HEK293T (cell line): ENCODE measurements at places on chromosomes 13 and 19.

GRCh38 chr13:39016787-39017186 is 21.1 kb downstream of the PROSER1 start:
- DNase-seq: peak; percentile 43

GRCh38 chr13:46288570-46289259 is 77.0 kb downstream of the LRRC63 start:
- DNase-seq: peak; percentile 49

DNA sequence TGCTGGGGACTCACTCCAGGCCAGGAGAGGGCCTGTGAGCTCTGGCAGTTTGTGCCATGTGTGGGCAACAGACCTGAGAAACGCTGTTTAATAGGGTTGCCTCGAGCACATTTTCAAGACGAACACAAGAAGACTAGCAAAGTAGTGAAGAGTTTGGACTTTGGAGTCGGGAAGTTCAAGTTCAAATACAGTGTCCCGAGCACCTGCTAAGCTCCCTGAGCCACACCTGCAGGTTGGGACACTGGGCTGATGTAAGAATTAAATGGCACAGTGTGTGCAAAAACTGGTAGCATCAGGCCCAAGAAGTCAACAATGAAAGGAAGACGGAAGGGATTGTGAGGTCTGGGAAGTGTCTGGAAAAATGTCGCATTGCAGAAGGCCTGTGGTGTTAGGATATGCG is 112.8 kb upstream of the PABPC3 start:
- no peak for DNase-seq

DNA sequence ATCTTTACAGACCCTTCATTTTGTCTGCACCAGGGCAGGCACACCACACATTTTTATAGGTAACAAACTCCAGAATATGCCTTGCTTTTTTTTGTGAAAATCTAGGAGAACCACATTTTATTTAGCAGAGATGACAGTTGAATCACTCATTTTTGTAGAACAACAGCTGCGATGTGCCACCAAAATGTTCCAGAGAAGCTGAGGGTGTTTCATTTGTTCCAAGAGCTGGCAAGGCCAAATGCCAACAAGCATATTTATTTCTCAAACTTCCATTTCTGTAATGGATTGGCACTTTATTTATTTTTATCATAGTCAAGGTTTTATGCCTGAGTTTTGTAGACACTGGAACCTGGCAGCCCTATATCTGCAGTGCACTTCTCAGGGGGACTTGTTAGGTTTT is 10.4 kb downstream of the OLFM4 start:
- no peak for DNase-seq

GRCh38 chr19:33662391-33663092 is 40.8 kb downstream of the CHST8 start:
- DNase-seq: no peak

DNA sequence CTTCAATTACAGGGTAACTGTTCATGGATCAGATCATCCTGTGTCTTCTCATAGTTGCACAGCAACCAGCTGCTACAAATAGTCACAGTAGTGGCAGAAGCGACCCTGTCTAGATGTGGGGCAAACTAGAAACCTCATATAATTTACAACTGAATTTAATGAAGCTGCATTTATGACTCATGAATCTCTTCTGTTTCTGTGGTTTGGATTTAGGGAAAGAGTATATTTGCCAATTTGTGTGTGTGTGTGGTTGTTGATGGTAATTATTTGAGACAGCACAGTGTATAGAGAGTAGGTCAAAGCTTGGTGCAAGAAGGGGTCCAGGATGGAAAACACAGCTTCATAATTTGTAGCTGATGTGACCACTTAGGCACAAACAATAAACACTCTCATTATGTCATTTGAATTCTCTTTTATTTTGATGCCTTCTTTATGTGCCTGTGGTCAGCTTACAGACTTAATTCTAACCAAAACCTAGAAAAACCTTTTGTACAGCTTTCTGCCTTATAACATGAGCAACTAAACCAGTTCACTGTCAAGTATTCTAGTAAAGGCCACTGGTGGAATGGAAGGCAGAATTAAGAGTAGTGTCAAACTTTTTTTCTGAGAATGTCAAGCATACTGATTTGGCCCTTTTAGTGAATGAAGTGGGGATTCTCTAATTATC is 218.1 kb downstream of the TBC1D4 start:
- DNase-seq: no peak

- DNase-seq: no peak
Observed at GRCh38 chr19:42397263-42398166, 7.4 kb upstream of the CNFN start.

- no peak for DNase-seq
Observed at GRCh38 chr13:24203811-24204210, 43.3 kb downstream of the SPATA13 start.

- no peak for DNase-seq
Observed at GRCh38 chr13:109154546-109154945, 525.1 kb downstream of the MYO16 start.

GRCh38 chr13:94780421-94780820 is 68.1 kb upstream of the SOX21 start:
- DNase-seq: no peak

DNA sequence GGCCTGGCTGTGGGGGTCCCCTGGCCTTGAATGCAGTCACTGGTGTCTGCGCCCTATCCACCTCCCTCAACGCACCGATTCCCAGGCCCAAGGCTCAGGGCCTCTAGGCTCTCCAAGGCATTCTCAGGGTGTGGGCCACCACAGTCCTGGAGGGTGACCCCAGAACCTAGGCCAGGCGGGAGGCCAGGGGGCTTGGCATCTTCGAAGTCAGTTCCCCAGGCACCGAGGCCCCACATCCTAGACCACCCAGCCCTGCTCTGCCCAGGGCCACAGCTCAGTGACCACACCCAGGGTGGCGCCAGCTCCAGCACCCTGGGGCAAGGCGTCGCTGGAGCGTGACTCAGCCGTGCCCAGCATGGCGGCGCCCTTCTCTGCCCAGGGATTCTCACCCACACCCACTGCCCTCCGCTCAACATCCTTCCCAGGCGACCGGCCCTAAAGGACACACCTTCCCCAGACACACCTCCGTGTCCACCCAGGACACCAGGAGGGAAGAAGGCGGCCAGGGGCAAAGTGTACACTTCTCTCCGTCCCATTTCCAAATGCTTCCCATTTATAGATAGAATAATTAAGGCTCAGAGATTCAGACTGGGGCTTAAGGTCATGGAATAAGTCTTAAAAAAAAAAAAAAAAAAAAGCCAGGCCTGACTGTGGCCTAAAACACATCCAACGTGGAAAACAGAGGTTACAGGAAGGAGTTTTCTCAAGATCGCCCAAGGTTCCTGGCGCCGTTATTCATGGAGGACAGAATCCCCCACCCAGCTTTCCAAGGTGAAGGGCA is 36.4 kb upstream of the NANOS3 start:
- no peak for DNase-seq

GRCh38 chr19:351976-352625 is 7.5 kb upstream of the MIER2 start:
- DNase-seq: no peak

DNA sequence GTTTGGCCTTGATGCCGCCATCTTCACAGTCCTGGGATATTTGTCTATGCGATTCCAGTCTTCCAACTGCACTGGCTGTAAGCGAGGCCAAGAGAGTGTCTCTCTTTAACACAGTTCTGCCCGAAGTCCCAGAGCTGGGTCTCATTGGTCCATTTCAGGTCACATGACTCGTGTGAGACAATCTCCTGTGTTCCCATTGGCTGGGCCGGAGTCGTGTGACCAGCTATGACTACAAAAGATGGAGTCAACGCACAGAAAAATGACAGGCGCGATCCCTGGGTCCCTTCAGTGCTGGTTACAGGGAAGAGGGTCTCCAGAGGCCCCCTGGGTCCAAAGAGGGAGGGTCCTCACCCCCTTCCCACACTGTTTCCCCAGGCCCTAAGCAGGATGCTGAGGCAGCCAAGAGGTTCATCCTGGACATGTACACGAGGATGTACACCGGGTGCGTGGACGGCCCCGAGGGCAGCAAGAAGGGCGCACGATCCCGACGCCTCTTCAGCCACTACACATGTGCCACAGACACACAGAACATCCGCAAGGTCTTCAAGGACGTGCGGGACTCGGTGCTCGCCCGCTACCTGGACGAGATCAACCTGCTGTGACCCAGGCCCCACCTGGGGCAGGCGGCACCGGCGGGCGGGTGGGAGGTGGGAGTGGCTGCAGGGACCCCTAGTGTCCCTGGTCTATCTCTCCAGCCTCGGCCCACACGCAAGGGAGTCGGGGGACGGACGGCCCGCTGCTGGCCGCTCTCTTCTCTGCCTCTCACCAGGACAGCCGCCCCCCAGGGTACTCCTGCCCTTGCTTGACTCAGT is 15.9 kb upstream of the S1PR4 start:
- no peak for DNase-seq

- DNase-seq: peak; percentile 79
Observed at GRCh38 chr19:461721-462551, 1.1 kb upstream of the SHC2 start.

- DNase-seq: no peak
Observed at GRCh38 chr19:7986321-7987113, 18.9 kb downstream of the ELAVL1 start.

- no peak for DNase-seq
Observed at GRCh38 chr13:94880463-94880862, 168.1 kb upstream of the SOX21 start.

DNA sequence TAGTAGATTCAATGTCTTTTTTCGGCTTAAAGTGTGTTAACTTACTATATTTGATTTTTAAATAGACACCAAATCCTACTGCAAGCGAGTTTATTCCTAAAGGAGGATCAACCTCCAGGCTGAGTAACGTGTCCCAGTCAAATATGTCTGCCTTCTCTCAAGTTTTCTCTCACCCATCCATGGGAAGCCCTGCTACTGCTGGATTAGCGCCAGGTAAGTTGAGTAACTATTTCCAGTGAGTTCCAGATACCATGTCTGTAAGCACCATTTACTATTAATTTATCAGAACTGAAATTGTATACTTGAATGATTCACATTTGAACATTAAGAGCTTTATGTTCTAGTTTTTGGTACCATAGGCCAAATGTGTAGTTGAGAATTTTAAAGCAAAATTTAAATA is 81.8 kb downstream of the PAN3 start:
- no peak for DNase-seq

GRCh38 chr13:35987572-35988513 is 143.3 kb downstream of the DCLK1 start:
- no peak for DNase-seq

DNA sequence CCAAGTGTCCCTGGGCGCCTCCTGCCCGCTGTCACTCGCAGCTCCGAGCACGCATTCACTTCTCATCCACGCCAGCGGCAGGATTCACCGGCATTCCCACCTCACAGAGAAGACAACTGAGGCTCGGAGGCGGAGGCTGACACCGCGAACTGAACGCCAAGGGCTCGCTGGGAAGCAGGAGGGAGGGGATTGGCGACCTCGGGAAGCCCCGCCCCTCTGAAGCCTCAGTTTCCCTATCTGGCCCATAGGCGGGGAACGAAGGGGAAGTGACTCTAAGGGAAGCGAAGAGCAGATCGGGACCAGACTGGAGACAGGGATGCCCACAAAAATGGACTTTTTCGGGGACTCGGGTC is 256 bp downstream of the MICOS13 start:
- no peak for DNase-seq

- DNase-seq: no peak
Observed at GRCh38 chr13:45367358-45367757, 26.4 kb upstream of the TPT1 start.

DNA sequence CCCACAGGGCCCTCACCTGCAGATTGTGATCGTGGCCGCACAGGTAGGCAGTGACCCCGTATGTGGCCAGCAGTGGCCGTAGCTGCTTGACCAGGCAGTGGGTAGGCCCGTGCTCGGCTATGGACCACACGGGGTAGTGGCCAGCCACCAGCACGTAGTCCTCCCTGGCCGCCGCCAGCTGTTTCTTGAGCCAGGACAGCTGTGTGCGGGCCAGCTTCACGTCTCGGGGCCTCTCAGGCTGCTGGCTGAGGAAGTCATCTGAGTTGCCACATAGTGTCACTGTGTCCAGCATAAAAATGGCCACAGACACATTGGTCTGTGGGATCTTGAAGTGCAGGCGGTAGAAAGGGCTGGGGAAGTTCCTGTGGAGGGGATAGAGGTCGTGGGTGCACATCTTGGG is 1.2 kb downstream of the ACP5 start:
- DNase-seq: no peak

DNA sequence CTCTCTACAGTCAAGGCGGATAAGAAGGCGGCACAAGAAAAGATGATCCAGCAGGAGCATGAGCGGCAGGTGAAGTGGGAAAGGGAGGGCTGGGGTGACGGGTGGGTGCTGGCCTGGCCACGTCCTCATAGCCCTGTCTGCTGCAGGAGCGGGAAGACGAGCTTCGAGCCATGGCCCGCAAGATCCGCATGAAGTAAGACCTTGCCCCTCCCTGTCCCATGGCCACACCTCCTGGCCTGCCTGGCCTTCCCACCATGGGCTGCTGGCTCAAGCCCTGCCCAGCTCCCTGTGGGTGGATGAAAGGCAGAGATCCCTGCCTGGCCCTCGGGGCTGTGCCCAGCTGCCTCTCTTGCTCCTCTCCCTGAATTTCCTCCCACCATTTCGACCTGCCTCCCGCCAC is 7.2 kb downstream of the ZNF296 start:
- no peak for DNase-seq

DNA sequence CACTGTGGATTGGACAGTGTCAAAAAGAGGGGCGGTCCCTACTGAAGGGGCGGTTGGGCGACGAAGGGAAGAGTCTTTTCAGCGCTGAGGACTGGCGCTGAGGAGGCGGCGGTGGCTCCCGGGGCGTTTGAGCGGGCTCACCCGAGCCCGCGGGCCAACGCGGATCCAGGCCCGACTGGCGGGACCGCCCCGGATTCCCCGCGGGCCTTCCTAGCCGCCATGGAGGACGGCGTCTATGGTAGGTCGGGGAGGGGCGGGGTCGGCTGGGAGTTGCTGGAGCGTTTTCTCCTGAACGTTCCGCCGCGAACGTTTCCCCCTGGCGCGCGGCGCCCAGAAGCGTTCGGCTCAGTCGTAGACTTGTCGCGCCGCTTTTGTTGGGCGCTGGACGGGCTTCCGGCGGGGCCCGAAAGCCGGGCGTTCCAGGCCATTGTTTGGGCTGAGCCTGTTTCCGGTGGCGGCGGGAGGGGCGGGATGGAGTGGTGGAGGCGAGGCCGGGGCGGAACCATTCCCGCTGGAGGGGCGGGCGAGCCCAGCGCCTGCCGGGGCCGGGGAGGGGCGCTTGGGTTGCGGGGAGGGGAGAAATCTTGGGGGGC is at the start of gene CYTH2:
Gene CYTH2, plus strand, starts transcription at position 81 of the 593 bp plus-strand sequence. Its CDS starts 139 bp downstream, at position 220.
- peak; percentile 73 for DNase-seq
